ENCODE measurements at places on chromosomes 1 and 21. TPM values are rescaled to one million over a fixed set of nuclear protein-coding genes. Genes with fewer than 3 reads are reported as not detected.

The CYP2J2 gene
- total RNA-seq = 20.0 TPM

The VWA1 gene
- 73.5 TPM for total RNA-seq

The GIPC2 gene
- 0.87 TPM for total RNA-seq

The FAM72C gene
- total RNA-seq = 0.95 TPM

The RGS4 gene
- total RNA-seq = 387 TPM

The RBM11 gene
- 17.1 TPM for total RNA-seq

The SPATA21 gene
- total RNA-seq = not detected

The DPH2 gene
- total RNA-seq = 18.2 TPM

The AIM2 gene
- 0.88 TPM for total RNA-seq

The OR14K1 gene
- not detected for total RNA-seq

The TAL1 gene
- total RNA-seq = 2.7 TPM

The ILDR2 gene
- total RNA-seq = 39.1 TPM

The SYPL2 gene
- total RNA-seq = 0.76 TPM

The FMO1 gene
- total RNA-seq = not detected

The GSTM5 gene
- 148 TPM for total RNA-seq

The FALEC gene
- total RNA-seq = 2.1 TPM

The LRRC38 gene
- total RNA-seq = 0.78 TPM

The HEYL gene
- 7.3 TPM for total RNA-seq

The NUF2 gene
- 0.75 TPM for total RNA-seq

The PTGS2 gene
- 10.8 TPM for total RNA-seq
